ENCODE measurements at places on chromosomes 6 and 20.

- no peak for DNase-seq
Observed at GRCh38 chr6:159829526-159829925, 29.4 kb downstream of the PNLDC1 start.

GRCh38 chr6:28001751-28002150, 44.7 kb downstream of the OR2B6 start:
- DNase-seq = no peak

GRCh38 chr6:139500977-139501376, 126.5 kb upstream of the CITED2 start:
- no peak for DNase-seq

- DNase-seq = no peak
Observed at GRCh38 chr20:22601361-22602141, 17.2 kb upstream of the FOXA2 start.

DNA sequence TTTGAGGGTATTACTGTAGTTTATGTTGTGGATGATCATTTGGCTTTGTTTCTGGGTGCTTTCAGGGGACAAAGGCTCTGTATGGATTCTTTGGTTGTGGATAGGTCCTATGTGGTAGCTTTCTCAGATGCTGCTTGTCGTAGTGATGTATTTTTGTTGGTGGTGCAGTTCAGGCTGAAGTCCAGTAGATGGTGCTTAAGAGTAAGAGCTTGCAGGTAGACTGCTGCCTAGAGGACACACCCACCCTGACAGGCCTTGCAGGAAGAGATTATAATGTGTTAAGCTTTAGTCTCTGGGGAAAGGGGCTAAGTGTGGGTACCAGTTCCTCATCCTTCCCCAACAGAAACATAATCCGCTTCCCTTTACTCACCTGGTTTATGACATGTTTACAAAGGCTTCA, 62.6 kb upstream of the ADGRB3 start:
- no peak for DNase-seq

- no peak for DNase-seq
Observed at GRCh38 chr6:43932259-43933147, 162.5 kb downstream of the VEGFA start.

DNA sequence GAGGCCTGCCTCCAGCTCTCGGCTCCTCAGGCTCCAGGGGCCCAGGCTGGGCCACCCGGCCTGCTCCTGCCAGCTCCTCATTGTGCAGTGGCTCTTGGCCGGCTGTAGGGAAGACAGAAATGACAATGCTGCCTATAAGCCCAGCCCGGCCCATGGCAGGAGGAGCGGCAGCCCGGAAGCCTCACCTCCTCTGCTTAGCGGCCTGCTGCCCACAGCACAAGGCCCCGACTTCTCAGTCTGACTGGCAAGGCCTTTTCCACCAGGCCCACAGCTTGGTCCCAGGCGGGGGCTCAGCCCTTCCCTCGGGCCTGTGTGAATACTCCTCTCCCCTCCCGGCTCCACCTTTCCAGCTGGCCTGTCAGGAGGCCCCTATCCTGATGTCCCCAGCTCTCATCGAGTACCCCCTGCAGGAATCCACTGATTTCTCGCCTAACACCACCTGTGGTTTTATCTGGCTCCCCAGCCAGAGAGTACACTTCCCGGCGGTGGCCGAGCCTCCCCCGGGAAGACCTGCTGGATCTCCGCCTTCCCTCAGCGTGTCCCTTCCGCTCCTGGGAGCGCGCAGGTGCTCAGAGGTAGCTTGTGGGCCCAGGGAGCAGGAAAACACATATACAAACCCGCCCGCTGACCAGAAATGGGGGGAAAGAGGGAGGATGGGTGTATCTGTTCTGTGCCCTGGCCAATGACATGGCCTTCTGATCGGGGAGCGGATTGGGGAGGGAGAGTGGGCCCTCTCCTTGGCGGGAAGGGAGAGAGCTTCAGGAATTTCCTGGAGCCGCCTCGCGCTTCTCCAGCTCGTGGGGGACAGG, 963 bp downstream of the DDRGK1 start:
- DNase-seq = no peak

DNA sequence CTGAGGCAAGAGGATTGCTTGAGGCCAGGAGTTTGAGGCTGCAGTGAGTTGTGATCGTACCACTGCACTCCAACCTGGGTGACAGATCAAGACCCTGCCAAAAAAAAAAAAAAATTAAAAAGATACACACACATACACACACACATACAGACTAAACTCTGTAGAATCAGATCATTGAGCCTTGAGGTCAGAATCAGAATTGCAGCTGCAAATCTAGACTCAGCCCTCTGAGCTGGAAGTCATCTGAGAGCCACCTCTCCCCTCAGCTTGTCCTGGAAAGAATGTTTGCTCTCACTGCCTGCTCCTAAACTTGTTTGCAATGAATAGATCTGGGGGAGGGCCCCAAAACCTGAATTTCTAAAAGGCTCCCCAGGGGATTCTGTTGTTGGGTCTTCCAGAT, 41.4 kb upstream of the ANGPT4 start:
- DNase-seq = no peak

DNA sequence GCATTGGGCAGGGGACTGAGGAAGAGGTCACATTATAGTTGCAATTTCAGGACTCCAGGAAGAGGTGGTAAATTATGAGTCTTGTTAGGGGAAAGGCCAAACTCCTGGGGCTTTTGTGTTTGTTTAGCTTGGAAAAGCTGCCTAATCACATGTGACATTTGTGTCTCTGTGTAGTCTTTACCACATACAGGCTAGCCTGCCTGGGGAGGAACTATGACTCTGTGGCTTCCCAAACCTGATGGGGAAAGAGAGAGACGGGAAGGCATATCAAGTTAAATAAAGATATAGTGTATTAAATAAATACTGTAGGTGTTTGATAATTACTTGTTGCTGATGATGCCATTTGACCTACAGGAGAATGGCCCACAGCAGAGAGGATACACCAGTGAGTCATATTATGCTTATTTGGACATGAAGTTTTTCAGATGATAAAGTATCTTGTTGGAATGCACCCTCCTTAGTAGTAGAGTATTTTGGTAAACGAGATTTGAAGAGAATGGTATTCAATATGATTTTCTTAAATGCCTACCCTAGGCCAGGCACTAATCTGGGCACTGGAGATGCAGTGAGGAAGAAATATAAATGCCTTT, 4.0 kb downstream of the BLTP3A start:
- DNase-seq = no peak

GRCh38 chr6:47343600-47343999, 33.9 kb upstream of the TNFRSF21 start:
- DNase-seq = no peak

GRCh38 chr6:36327919-36328236, 8.8 kb downstream of the BNIP5 start:
- no peak for DNase-seq

DNA sequence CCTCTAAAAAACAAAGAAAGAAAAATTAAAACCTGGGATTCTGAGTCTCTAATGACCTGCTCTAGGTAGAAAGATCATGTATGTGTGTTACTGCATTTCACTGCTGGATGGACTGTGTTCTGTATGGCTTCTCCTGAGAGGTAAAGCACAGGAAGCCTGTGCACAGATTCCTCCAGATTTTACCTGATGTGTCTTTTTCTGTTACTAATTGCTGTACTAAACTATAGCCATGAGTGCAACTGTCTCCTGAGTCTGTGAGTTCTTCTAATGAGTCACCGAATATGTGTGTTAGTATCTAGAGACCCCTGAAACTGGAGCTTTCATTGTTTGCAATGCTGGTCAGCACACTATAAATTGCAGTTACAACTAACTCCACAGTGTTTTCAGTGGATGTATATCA, 270.8 kb downstream of the CDKAL1 start:
- no peak for DNase-seq

- no peak for DNase-seq
Observed at GRCh38 chr6:44622956-44623355, 235.4 kb downstream of the CDC5L start.

GRCh38 chr6:3353939-3354338, 95.2 kb downstream of the PSMG4 start:
- DNase-seq = no peak

DNA sequence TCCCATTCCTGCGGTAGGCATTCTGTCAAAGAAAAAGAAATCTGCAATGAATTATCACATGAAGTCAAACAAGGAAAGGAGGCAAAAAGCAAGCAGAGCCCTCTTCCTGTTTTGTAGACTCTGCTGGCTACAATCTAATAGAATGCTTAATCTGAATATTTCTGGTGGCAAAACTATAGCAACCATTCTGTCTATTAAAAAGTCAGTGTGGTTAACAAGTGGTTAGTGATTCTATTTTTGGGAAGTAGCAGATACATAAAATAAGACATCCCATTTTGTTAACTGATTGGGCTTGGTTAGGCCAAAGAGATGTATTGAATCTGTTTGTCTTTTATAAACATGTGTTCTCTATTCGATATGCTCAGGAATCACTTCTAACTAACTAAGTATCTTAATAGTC, 442.3 kb downstream of the CDC5L start:
- DNase-seq = no peak

DNA sequence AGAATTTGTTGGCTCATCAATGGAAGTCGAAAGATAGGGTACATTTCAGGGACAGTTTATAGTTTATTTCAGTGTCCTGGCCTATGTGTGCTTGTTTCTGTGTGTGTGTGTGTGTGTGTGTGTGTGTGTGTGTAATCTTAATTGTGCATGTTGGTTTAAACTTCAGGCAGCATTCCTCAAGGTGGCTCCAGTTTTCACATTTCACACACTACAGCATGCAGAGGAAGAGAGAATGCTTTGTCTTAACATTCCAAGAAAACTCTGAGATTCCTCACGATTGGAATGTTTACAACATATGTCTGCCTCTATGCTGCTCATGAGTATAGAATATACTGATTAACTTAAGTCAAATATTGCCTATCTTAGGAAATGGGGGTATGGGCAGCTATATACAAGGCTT, 332.6 kb upstream of the EPHA7 start:
- DNase-seq = no peak

DNA sequence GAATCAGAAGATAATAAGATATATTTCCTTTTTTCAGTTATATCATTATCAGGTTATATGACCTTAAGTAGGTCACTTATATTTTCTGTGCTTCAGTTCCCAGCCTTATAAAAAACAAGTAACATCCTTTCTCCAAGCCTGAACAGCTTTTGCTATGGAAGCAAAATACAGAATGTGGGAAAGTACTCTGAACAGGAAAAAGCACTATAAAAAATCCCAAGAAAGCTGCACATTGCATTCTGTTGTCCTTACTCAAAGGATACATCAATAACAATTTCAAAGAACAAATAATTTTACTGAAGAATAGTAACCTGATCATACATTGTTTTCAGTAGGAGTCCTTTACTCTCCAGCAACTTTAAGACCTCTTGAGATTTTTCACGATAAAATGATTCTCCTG, 56.4 kb downstream of the SLC35A1 start:
- no peak for DNase-seq

GRCh38 chr6:144104898-144105487, 9.6 kb upstream of the SF3B5 start:
- DNase-seq = no peak

GRCh38 chr20:16349523-16350260, 223.6 kb downstream of the KIF16B start:
- DNase-seq = no peak

DNA sequence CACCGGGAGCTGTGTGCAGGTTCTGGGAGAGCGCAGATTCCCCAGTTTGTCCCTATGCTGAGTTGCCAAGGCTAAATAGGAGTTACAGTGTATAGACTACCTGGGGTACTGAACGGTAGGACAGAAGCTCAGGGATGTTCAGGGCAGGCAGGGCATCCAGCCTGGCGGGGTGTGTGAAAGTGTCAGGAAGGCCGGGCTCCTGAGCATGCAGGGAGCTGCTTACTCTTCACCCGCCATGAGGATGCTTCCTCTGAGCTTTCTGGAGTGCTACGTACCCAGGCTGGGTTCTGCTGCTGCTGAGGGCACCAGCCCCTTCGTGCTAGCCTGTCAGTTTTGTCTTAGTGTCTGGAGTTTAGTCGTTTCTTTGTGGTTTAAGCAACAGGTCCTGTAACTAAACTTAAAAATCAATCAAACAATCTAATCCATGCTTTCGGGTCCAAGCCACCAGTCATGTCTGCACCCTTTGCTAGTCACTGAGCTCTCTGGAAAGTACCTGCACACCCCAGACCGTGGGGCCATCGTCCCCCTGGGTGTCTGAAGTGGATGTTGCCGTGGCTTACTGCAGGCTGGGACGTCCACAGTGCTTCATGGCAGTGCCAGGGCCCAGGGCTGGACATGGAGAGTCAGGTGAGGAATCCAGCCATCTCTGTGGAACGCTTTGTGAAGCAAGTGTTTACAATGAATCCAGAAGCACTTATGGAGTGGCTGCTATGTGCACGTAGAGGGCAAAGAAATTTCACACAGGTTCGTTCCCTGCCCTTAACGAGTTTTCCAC, 220.3 kb upstream of the SNX9 start:
- no peak for DNase-seq

GRCh38 chr6:89792881-89793280, 26.7 kb downstream of the MDN1 start:
- no peak for DNase-seq

DNA sequence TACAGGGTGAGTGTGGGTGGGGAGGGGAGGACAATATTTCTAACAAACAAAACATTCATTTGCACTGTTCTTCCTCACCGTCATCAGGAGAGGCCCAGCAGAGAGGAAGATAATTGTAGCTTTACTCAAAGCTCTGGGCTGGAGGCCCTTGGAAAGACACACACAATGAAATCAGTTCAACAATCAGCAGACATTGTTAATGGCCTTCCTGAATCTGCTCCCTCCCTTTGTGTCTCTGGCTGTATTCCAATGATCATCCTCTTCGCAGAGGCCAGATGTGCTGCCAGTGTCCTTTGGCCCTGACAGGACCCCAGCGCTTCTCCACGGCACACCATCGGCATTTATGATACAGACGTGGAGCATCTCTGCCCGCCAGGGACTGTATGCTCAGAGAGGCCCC, 44.6 kb upstream of the LRFN2 start:
- no peak for DNase-seq

DNA sequence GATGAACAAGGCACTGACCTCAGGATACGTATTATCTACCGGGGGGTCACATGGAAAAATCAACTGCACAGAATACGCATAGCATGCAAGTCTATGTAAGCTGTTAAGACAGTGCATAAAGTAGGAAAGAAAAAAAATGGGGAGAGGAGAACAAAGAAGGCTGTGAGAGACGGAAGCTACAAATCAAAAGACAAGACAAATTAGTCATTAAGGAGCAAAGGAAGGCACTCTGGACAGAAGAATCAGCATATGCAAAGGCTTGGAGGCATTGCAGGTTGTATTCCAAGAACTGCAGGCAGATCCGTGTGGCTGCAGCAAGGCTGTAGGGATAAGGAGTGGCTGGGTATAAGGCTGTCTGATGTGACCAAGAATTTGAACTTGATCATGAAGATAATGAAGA, 89.0 kb downstream of the NRSN1 start:
- no peak for DNase-seq
